ENCODE measurements at places on chromosomes 4 and X. TPM values are rescaled to one million over a fixed set of nuclear protein-coding genes. Genes with fewer than 3 reads are reported as not detected.

The ARSD gene
- 13.0 TPM for total RNA-seq

The DDX53 gene
- total RNA-seq: not detected

The UGT2B10 gene
- 0.06 TPM for total RNA-seq

The LDOC1 gene
- total RNA-seq: 91.3 TPM

The TNMD gene
- not detected for total RNA-seq

The ZNF630 gene
- 0.20 TPM for total RNA-seq

The GRIA3 gene
- not detected for total RNA-seq

The DHRSX gene
- total RNA-seq: 44.6 TPM

The MMGT1 gene
- 16.9 TPM for total RNA-seq

The RTL3 gene
- 0.14 TPM for total RNA-seq

The GAGE12E gene
- not detected for total RNA-seq

The FRAS1 gene
- total RNA-seq: 3.3 TPM

The UGT2B17 gene
- not detected for total RNA-seq

The ARHGAP36 gene
- total RNA-seq: not detected

The TCP11X2 gene
- total RNA-seq: not detected

The HTN3 gene
- not detected for total RNA-seq

The NAAA gene
- total RNA-seq: 23.6 TPM

The GPR101 gene
- total RNA-seq: not detected

The MRPS18C gene
- 42.9 TPM for total RNA-seq

The FGF13 gene
- total RNA-seq: 0.08 TPM

The CCKAR gene
- total RNA-seq: not detected

The KLHL13 gene
- total RNA-seq: 0.29 TPM

The ESX1 gene
- total RNA-seq: not detected

The TRIM75 gene
- total RNA-seq: not detected

The HSD17B13 gene
- total RNA-seq: 0.05 TPM

The TTC29 gene
- total RNA-seq: not detected

The MXRA5 gene
- total RNA-seq: not detected

The PDE5A gene
- total RNA-seq: 0.39 TPM

The ADAMTS3 gene
- not detected for total RNA-seq

The PDCL2 gene
- not detected for total RNA-seq

The P2RY4 gene
- total RNA-seq: 0.06 TPM

The STPG2 gene
- not detected for total RNA-seq

The RGN gene
- total RNA-seq: not detected

The SMIM10L2A gene
- total RNA-seq: 0.15 TPM

The SLIT2 gene
- not detected for total RNA-seq

The KLHL2 gene
- 15.4 TPM for total RNA-seq

The MEPE gene
- total RNA-seq: not detected

The CTBP1 gene
- total RNA-seq: 77.7 TPM

The MTMR8 gene
- 0.53 TPM for total RNA-seq

The BEND4 gene
- not detected for total RNA-seq

The YIPF6 gene
- total RNA-seq: 32.8 TPM

The GLRB gene
- total RNA-seq: 0.96 TPM

The UCP1 gene
- total RNA-seq: not detected

The GUF1 gene
- 11.6 TPM for total RNA-seq

The SPIN2A gene
- total RNA-seq: 0.15 TPM

The RBM46 gene
- not detected for total RNA-seq

The CPZ gene
- total RNA-seq: 0.15 TPM

The ODAM gene
- total RNA-seq: not detected

The MGARP gene
- total RNA-seq: 0.95 TPM

The CT55 gene
- not detected for total RNA-seq

The PHEX gene
- 0.42 TPM for total RNA-seq

The ADH1C gene
- total RNA-seq: not detected

All from A549 treated with Hydrocortisone at 1 μM for 4 hours (cell line).